ENCODE measurements at places on chromosomes 13 and 19.

- no peak for DNase-seq
Observed at GRCh38 chr13:92894447-92894846, 332.2 kb upstream of the GPC6 start.

- DNase-seq, result peak; percentile 41
Observed at GRCh38 chr19:4988770-4989251, 19.9 kb downstream of the KDM4B start.

- DNase-seq, result no peak
Observed at GRCh38 chr13:49569993-49570689, 15.2 kb downstream of the RCBTB1 start.

GRCh38 chr13:45456196-45456972, 8.4 kb upstream of the COG3 start:
- no peak for DNase-seq

- DNase-seq, result no peak
Observed at GRCh38 chr13:67619995-67620380, 389.9 kb upstream of the PCDH9 start.

DNA sequence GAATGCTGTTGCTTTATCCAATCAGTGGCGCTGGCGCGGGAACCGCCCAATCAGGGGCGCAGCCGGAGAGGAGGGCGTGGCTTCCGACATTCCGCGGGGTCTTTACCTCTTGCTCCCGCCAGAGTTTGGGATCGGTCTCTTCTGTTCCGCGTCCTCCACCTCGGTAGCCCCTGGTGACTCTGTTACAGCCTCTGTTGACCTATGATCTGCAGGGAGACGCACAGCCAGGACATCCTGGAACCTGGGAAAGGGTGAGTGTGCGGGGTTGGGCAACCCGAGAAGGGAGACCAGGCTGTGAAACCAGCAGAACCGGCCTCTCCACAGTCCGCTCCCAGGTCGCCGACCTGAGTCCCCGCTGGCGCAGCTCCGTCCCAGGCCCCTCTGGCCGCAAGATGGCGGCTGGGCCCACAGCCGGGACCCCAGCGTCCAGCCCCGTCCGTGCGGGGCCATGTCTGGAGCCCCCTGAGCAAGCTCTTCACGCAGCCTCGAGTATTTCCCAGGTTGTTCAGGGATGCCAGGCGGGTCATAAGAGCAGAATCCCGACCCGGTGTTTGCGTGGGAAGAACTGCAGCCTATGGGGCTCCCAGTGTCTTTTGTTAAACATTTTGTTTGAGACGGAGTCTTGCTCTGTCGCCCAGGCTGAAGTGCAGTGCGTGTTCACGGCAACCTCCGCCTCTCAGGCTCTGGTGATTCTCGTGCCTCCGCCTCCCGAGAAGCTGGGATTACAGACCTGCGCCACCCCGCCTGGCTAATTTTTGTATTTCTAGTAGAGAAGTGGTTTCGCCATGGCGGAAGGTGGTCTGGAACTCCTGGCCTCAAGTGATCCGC, 4.4 kb upstream of the ZNF681 start:
- peak; percentile 95 for DNase-seq

- no peak for DNase-seq
Observed at GRCh38 chr19:18266771-18267686, 7.2 kb downstream of the IQCN start.

- DNase-seq, result no peak
Observed at GRCh38 chr19:31546205-31546960, 197.1 kb upstream of the TSHZ3 start.

GRCh38 chr13:98795220-98795619, 42.7 kb upstream of the SLC15A1 start:
- DNase-seq, result no peak

GRCh38 chr13:31978021-31978420, 53.6 kb upstream of the FRY start:
- no peak for DNase-seq

GRCh38 chr19:16327501-16327900, 2.9 kb downstream of the KLF2 start:
- DNase-seq, result peak; percentile 18

GRCh38 chr13:64709079-64709478, 2521.1 kb downstream of the PCDH9 start:
- no peak for DNase-seq
